Mesendoderm (in vitro differentiated cells): ENCODE measurements at places on chromosomes 3 and 15.

DNA sequence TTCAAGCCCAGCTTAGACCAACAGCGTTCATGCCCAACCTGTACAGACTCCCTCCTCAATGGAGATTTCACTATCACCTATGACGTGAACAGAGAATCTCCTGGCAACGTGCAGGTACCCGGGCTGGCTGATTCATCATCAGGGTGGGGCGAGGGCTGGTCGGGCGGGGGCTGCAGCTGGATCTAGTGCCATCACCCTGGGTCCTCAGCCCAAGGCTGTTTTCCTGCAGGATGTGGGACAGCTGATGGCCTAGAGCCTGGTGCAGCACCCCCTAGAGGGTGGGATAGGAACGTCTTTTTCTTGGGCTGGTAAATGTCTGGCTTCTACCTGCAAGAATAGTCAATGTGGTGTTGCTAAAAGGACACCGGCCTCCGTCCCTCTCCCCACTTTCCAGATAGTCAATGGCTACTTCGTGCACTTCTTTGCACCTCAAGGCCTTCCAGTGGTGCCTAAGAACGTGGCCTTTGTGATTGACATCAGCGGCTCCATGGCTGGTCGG is 4.4 kb downstream of the ITIH3 start:
- peak; percentile 71 for DNase-seq

DNA sequence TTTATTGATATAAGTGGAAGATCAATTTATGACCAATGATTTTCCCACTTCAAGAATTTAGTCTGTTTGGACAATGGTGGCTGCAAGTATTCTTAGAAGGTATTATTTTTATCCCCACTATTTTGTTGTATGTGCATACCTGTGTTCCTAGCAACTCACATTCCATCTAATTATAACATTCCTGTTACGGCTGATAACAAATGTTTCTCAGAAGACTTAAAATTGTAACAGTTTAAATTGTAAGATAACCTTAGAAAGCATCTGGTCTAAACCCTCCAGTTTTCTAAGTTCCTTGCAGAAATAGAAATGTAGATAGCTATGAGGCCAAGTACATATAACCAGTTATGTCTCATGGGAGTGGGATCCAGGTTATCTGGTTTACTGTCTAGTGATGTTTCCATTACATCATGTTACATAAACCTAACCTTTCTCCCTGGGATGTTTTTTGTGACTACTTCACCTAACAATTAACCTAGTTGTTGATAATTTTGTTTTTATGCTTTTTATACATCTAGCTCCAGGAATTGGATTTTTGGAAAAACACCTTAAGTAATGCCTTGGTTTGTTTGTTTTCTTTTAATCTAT is 11.1 kb upstream of the MFN1 start:
- DNase-seq: peak; percentile 26

GRCh38 chr3:51711352-51712037 is 4.6 kb downstream of the GRM2 start:
- no peak for DNase-seq

- DNase-seq: peak; percentile 85
Observed at GRCh38 chr3:169662843-169663160, 710 bp downstream of the MECOM start.

DNA sequence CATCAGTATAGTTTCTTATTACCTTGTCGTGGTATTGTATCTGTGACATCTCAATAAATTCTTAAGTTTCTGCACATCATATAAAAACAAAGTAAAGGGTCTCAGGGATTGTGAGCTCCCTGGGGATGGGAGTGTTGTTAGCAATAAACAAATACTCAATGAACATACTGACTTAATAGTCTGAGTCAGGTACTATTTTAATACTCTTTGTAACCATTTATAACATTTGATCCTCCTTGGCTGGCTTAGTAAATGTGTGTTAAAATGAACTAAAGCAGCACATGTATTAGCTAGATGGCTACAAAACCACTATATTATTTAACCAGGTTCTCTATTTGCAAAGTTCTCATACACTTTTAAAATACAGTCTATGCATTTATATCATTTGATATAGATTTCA is 1.8 kb downstream of the ICE2 start:
- no peak for DNase-seq

DNA sequence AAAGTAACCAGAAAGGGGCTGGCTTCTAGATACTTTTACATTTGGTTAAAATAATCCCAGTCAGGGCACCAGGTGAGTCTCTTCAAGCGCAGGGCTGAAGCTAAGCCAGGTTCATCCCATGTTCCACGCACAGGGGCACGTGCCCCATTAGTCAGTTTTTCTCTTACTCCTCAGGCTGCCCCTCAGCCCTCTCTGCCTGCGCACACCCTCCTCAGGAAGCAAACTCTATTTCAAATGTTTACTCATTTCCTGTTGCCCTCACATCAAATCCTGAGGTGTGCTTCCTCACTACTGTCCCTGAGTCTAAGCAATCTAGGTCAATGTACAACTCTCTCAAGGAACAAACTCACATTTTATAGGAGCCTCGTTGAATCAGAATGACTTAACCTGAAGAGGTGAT is 48.5 kb downstream of the THBS1 start:
- no peak for DNase-seq

DNA sequence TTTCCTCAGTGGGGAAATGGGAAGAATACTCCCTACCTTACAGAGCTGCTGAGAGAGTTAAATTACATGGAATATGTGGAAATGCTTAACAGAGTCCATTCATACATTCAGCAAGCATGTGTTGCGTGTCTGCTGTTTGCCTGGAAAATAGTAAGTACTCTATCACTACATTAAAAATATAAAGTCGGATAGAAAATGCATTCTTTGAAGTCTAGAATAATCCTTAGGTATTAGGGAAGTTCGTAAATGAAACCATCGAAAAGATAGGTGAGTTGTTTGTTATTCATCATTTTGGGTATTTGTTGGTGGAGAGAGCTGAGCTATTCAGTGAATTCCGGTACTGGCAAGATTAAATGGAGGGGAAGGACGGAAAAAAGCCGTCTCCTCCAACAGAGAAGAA is 200.1 kb downstream of the OPA1 start:
- no peak for DNase-seq

- peak; percentile 83 for DNase-seq
Observed at GRCh38 chr3:42805141-42805821, 991 bp upstream of the HIGD1A start.

GRCh38 chr3:10977892-10978510 is 14.5 kb upstream of the SLC6A1 start:
- no peak for DNase-seq

DNA sequence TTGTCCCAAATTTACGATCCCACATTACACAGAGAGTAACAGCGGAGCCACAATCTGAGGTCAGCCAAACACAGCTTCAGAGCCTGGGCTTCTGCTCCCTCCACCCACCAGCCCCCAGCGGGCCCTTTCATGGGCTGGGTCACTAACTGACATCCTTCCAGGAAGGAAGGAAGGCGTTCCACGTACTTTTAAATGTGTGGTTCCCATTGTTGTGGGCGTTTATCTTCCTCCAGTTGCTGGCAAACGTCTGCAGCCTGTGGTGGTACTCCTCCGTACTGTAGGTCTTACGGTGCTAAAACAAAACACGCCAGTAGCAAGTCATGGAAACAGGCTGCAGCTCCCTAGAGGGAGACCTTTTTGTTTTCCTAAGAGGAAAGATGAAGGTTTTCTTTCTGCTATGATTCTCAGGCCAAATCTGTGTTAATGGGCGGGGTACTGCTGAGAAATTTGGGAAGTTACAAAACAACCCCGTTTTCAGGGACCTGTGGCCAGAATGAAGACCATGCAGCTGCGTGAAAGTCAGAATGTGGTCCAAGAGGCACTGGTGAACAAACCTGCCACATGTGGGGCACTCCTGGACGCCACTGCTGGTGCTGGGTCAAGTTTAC is 7.6 kb downstream of the CTSH start:
- DNase-seq: no peak

DNA sequence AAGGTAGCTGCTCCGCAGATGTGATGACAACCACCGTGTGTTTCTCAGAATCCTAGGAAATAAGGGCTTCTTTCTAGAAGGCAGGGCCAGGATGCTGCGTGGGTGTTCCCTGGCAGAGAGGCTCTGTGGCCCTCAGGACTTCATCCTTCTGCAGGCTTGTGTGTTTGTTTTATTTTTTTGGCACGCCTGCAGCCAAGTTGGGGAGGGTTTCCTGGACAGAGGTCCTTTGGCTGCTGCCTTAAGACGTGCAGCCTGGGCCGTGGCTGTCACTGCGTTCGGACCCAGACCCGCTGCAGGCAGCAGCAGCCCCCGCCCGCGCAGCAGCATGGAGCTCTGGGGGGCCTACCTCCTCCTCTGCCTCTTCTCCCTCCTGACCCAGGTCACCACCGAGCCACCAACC is at the start of gene CLEC3B:
Gene CLEC3B, plus strand, starts transcription at position 266 of the 400 bp plus-strand sequence. Its CDS starts 60 bp downstream, at position 326.
- DNase-seq: no peak

DNA sequence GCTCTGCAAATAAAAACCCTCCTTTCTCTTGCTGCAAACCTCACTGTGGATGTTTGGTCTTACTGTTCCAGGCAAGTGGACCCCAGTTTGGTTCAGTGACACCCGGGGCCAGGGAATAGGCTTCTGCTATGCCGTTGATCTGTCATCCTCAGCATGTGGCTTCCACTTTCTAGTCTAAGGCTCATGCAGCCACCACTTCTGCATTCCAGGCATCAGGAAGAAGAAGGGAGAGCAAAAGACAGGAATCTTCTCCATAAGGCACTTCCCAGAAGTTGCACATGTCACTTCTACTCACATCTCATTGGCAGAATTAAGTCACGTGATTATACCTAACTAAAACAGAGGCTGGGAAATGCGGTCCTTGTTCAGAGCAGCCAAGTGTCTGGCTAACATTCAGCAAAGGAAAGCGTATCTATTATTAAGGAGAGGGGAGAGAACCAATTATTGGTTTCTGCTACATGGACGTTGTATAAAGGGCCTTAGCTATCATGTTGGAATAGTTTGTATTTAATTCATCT is 173.6 kb upstream of the PFN2 start:
- no peak for DNase-seq

DNA sequence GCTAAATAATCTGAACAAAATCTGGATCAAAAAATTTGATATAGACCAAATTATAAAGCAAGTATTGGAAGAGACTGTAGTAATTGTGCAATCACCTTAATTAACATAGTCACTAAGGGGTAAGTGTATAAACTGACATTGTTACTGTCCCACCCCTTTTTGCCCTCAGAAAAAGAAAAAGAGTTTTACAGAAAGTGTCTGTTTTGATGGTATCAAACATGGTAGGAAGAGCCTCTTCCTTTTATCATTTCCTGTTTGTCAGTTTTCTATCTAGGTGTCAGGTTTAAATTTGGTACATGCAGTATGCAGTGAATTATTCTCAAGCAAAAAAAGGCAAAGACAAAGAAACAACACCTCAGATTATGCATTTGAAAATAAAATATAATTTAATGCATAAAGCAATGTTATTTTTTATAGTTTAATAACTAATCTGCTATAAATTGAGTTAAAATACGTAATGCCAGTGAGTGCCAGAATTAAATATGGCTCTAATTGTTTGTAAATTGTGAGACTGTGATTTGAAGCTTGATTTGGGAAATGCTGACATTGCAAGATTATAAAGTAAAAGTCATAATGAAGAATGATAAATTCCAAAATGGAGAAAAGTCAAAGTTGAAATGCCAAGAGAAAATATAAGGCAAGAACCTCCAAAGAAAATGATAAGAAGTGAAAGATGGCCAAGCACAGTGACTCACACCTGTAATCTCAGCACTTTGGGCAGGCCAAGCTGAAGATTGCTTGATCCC is 30.3 kb upstream of the CMC1 start:
- no peak for DNase-seq

DNA sequence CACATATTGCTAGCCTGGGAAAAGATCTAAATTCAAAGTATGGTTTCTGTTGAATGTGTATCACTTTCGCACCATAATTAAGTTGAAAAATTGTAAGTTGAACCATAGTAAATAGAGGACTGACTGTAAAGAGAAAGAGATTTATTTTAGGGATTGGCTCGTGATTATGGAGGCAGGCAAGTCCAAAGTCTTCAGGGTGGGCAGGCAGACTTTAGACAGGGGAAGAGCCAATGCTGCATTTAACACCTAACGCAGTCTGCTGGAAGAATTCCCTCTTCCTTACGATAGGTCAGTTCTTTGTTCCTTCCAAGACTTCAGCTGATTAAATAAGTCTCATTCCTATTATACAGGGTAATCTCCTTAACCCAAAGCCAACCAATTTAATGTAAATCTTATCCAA is 15.8 kb downstream of the C3orf85 start:
- DNase-seq: no peak

DNA sequence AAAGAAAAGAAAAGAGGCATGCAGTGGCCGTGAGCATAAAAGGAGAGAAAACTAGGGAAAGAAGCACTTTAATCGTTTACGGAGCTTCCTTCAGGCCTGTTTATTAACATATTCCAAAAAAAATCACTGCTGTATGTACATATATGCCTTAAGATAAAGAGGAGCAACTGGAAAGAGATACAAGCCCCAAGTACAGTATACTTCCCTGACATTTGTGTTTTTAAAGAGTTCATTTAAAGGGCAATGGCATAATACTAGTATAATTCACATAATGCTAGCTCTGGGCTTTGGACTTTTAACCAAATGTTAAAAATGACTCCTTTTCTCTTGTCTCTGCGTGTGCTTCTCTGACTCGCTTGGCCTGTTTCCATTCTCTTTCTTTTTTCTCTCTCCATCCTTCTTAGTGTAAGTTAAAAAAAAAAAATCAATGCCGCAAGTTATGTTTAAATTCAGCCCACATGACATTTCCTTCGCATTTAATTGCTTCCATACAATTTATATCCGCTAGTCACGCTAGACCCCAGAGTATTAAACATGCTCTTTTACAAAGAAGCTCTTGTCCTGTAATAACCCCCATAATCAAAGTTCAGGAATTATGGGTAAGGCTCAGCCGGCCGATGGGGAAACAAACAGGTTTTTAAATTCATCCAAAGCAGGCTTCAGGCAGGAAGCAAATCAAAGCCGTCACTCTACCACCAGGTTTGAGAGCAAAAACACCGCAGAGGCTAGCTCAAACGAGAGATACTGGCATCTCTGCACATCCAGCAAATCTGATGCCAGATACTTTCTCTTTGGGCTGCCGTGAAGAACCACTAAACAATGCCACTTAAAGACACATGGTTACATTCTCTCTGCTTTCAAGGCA is 19.4 kb downstream of the WWTR1 start:
- DNase-seq: no peak

DNA sequence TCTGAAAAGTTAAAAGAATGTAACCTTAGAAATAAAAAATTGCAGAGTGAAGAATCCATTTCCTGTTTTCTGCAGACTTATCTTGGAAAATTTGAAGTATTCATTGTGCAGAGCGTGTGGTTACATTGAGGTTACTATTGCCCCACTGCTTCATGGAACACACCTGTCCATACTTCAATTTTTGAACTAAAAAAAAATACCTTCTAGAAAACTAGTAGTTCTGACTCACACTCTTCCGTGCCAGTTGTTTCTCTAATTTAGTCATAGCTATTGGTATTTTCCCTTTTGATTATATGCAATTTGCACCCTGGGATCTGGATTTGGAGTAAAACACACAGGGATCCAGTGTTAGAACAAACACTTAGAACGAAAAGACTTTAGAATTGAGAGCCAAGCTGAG is 111.8 kb upstream of the LYSMD4 start:
- DNase-seq: no peak

GRCh38 chr3:193974671-193975535 is 161.0 kb upstream of the HES1 start:
- peak; percentile 94 for DNase-seq
